ENCODE measurements at places on chromosomes 2 and 18.

- DNase-seq: no peak
Observed at GRCh38 chr2:17058772-17059402, 393.3 kb upstream of the CYRIA start.

DNA sequence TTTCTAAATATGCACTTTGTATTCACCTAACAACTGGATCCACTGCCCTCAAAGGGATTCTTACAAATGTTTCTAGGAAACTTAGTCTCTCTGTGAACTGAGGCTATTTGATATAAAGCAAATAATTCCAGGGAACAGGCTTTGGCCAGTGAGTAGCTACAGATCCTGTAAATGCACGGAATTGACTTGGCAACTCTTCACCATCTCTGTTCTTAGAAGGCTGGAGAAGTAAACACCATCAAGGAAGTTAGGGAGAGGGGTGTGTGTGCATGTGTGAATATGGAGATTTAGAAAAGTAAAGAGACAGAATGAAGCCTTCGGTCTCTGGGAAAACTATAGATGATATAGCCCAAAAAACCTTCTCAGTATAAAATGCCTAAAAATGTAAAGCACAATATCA is 10.7 kb downstream of the CIDEA start:
- DNase-seq: no peak

- no peak for DNase-seq
Observed at GRCh38 chr2:201058914-201059313, 12.6 kb downstream of the HYCC2 start.

DNA sequence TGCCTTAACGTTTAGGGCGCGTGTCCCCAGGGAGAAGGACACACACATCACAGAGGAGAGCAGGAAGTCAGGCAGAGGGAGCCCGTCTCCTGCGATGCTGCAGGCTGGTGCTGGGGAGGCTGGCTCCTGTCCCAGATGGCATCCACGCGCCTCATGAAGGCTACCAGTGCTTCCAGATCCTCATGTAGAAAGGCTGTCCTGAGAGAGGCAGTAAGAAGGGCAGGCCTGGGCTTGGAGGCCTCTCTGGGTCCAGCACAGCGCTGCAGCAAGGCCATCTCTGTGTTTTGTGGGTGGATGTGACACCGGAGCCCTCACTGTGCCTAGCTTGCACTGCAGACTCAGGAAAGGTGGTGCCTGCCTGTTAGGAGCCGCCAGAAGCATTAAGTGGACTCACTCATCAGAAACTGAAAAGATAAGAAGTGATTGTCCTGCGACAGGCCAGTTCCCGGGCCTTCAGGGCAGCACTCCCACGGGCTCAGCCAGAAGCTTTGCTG is 62.7 kb downstream of the FAM168B start:
- DNase-seq: peak; percentile 72

GRCh38 chr2:239166201-239166834 is 234.5 kb downstream of the HDAC4 start:
- DNase-seq: no peak
